HT-29 (cell line): ENCODE measurements at places on chromosomes 11 and 22. TPM values are rescaled to one million over a fixed set of nuclear protein-coding genes. Genes with fewer than 3 reads are reported as not detected.

DNA sequence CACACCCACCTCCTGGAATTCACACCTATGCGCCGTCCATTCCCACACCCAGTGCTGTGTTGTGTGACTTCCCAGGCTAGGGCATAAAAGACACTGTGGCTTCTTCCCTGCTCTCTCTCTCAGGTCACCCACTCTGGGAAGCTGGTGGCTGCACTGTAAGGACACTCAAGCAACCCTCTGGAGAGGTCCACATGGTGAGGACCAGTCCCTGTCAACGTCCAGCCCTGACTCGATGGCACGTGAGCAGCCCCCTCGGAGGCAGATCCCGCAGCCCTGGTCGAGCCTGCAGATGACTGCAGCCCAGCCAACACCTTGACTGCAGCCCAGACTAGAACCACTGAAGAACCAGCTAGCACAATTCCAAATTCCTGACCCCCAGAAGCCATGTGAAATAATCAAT lies 16.2 kb downstream of the CBX7 start:
- no peak for DNase-seq

DNA sequence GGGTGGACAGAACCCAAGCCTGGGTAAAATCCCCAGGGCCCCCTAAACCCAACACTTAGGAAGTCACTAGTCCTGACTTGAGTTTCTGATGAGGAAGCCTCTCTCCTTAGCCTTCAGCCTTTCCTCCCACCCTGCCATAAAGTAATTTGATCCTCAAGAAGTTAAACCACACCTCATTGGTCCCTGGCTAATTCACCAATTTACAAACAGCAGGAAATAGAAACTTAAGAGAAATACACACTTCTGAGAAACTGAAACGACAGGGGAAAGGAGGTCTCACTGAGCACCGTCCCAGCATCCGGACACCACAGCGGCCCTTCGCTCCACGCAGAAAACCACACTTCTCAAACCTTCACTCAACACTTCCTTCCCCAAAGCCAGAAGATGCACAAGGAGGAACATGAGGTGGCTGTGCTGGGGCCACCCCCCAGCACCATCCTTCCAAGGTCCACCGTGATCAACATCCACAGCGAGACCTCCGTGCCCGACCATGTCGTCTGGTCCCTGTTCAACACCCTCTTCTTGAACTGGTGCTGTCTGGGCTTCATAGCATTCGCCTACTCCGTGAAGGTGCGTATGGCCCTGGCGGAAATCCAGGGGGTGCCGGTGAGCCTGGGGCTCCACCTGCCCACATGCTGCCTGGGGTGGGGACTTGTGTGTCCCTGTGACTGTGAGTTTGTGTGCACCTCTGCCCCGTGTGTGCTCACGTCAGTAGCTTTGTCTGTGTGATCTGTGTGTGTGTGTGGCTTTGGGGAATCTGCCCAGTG lies at the start of gene IFITM1:
Gene IFITM1 (plus strand): TSS at position 254 of the 767 bp plus-strand sequence. CDS start 131 bp downstream, at position 385.
- DNase-seq, result no peak

- peak; percentile 71 for DNase-seq
These were observed 5.8 kb downstream of the PLEKHB1 start for GRCh38 chr11:73652046-73652730.

GRCh38 chr11:113213549-113213948 lies 100.8 kb upstream of the TTC12 start:
- DNase-seq, result no peak

- peak; percentile 96 for DNase-seq
These were observed 158.7 kb downstream of the RAB38 start for GRCh38 chr11:88016392-88017170.

DNA sequence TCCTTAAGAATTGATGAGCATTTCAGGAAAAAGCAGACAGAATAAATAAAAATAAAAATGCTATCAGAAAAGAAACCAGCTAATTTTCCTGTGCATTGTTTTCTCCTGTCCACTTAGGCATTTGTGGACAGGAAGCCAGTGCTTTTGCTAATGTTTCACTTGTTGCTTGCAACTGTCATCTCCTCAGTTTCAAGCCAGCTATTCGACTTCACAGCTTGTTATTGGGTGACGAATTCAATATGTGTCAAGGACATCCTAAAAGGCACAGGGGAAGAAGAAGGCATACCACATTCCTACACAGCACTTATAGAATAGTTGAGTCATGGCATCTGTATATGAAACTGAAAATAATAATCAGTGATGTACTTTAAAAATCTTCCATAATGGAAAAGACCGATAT lies 530.6 kb upstream of the KIRREL3 start:
- no peak for DNase-seq

GRCh38 chr11:59025097-59025496 lies 61.0 kb upstream of the GLYATL1B start:
- peak; percentile 20 for DNase-seq

- DNase-seq, result no peak
These were observed 233.4 kb upstream of the DDI1 start for GRCh38 chr11:103803062-103803461.

GRCh38 chr11:45722144-45722543 lies 56.7 kb upstream of the CHST1 start:
- no peak for DNase-seq

- DNase-seq, result no peak
These were observed 65.7 kb downstream of the ETS1 start for GRCh38 chr11:128521682-128522054.

- peak; percentile 57 for DNase-seq
These were observed 4.4 kb downstream of the BCL9L start for GRCh38 chr11:118921121-118921928.

- DNase-seq, result no peak
These were observed 23.8 kb upstream of the HIKESHI start for GRCh38 chr11:86278226-86278625.

- DNase-seq, result no peak
These were observed 9.4 kb upstream of the FADD start for GRCh38 chr11:70193411-70194292.

GRCh38 chr22:17891481-17892167 lies 117.4 kb upstream of the BID start:
- peak; percentile 22 for DNase-seq

- no peak for DNase-seq
These were observed 3.9 kb upstream of the BIRC3 start for GRCh38 chr11:102313238-102313940.

GRCh38 chr22:22773979-22774604 lies 113.5 kb upstream of the IGLL5 start:
- no peak for DNase-seq

GRCh38 chr22:31969789-31970489 lies 25.6 kb downstream of the YWHAH start:
- peak; percentile 81 for DNase-seq

DNA sequence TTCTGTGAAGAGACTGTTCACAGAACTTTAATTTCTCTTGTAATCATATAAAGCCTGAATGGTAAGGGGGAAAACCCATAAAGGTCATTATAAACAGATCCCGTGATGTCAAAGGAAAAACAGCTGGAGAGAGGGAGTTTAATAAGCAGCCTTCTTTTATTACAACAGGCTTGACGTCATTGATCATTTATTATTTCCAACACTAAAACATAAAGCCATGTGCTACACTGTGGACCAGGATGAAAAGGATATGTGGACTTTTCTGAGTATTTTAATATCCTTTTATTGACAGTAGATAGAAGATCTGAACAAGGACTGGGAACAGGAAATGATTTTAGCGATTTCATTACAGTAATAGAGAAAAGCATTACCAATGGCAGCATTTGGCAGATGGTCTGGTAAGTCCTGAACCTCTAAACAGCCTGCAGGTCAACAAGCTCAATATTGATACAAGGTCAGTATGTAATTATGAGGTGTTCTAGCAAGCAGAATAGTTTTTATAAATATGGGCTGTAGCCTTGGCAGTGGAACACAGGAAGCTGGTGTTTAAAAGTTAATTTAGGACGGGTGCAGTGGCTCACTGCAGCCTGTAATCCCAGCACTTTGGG lies 25.1 kb upstream of the TPH1 start:
- DNase-seq, result no peak

GRCh38 chr11:72856065-72856464 lies 41.9 kb downstream of the ATG16L2 start:
- DNase-seq, result no peak

DNA sequence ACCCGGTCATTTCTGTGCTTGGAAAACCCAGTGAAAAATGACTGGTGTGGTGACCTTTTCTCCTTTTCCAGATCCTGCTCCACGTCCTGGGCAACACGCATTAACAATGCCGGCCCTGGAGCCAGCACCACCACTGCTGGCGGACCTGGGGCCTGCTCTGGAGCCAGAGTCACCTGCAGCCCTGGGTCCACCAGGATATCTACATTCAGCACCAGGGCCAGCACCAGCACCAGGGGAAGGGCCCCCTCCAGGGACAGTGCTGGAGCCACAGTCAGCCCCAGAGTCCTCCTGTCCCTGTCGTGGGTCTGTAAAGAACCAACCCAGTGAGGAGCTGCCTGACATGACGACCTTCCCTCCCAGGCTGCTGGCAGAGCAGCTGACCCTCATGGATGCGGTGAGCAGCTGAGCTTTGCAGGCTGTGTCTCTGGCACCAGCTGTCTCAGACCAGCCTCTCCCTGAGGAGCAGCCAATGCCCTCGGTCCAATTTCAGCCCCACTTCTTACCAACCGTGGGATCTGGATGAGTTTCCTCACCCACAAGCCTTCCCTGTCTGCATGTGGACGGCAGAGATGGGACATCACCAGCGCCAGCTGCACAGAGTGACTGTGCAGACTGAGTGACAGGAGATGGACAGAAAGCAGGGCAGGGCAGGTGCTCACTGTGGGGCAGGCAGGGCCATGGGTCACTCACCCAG lies 1.9 kb downstream of the RGL4 start:
- no peak for DNase-seq

DNA sequence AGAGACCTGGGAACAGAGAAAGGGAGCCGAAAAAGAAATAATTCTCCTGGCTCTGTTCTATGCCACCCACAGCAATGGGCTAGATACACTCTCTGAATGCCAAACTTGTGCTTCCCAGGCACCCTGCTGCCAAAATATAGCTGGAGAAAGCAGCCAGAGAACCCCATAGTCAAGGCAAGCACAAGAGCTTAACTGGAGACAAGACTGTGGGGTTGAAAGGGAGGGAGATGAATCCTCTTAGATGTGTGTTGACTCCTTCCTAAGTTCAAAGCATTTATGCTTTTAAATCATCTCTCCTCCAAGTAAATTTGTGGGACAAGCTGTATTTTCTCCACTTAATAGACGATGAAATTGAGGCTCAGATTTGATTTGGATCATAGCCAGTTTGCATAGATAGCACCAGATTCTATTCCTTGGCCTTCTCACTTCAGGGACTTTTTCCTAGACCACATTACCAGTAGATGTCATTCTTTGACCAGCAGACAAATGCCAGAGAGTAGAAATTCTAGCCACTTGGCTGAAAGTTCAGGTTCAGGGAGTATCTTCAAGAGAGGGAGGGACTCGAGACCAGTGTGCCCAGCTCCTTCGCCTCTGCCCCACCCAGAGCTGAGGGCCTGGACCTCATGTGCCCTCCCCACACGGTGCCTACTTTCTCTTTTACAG lies 16.5 kb upstream of the ETS1 start:
- DNase-seq, result no peak

DNA sequence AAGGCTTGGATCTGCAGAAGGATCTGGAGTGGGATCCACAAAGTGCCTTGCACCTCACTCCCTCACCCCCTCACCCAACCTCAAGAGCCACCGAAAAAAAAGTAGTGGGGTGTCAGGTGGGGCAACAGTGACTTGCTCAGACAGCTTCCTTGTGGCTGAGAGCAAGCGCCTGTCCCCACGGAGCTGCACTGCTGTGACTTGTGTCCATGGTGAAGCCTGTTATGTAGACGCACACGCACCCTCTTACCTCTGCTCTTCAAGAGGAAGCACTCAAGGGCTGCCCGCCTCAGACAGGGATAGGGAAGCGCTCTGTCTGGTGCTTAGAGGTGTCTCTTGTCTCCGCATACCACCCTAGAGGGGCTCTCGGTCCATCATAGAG lies 1.2 kb downstream of the DRD2 start:
- DNase-seq, result no peak

- no peak for DNase-seq
These were observed 115.6 kb downstream of the PTPRJ start for GRCh38 chr11:48095779-48096470.

GRCh38 chr22:23847991-23848864 lies 9.4 kb upstream of the DERL3 start:
- no peak for DNase-seq

GRCh38 chr11:100573911-100574513 lies 113.1 kb upstream of the ARHGAP42 start:
- no peak for DNase-seq

DNA sequence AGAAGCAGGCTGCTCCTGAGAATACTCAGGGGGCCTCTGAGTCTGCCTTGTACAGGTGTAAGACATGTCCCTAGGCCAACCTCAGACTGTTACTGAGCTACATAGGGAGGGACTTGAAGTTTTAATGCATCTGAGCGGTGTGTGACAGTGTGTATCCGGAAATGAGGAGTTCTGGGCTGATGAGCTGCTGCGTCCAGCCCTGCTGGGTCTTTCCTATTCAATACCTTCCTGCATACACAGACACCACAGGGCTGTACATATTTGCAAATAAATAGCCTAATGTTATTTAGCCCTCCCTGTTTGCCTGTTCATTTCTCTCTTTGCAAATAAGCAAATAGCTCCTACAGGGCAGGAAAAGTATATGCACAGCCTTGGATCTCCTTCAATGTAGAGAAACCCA lies 134.7 kb upstream of the KIRREL3 start:
- no peak for DNase-seq

DNA sequence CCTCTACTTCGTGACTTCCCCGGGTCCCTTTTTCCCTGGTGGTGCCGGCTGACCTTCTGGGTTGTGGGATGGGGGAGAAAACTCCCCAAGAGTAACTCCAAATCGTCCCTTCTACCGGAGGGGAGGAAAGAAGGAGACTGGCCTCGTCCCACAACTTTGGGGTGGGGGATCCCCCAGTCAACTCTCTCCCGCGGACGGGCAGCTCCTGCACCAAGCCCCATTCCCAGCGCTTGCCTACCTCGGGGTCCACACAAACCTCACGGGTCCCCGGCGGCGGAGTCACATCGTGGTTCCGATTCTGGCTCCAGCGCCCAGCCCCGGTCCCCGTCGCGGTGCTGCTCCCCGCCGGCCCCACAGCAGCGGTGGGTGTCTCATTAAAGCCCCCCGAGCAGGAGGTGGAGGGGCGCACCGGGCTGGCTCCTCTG lies 317 bp downstream of the BDNF start:
- DNase-seq, result no peak

DNA sequence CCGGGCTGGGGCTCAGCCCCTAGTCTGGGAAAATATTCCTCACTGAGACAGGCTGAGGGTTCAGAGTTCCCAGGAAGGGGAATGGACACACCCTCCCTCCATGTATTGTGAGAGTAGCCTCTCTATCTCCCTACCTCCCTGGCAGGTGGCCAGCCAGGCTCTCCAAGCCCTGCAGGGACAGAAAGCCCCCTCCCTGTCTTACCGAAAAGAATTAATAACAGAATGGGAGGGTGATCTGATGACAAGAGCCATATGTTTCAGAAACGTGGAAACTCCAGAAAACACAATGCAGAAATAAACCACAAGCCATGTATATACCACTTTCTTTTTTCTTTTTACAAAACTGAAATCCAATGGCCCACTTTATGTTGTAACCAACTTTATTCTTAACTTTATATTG lies 140.0 kb downstream of the CHST1 start:
- DNase-seq, result no peak

The RFPL2 gene
- not detected in 2 replicates for total RNA-seq

The FBLN1 gene
- total RNA-seq, result 0.43 and 0.63 TPM in 2 replicates

The RIMBP3B gene
- total RNA-seq, result not detected in 2 replicates

The TTC28 gene
- under 0.01 TPM in 1 of 2 replicates, not detected in the other for total RNA-seq

The TENM4 gene
- not detected in 2 replicates for total RNA-seq

The CBY1 gene
- total RNA-seq, result 7.3 and 10.5 TPM in 2 replicates

The NEU3 gene
- 33.9 and 43.5 TPM in 2 replicates for total RNA-seq

The POLR2L gene
- total RNA-seq, result 1,254 and 1,310 TPM in 2 replicates

The TMPRSS6 gene
- total RNA-seq, result not detected in 2 replicates

The EFCAB6 gene
- total RNA-seq, result 0.08 TPM in 1 of 2 replicates, not detected in the other

The SELENOM gene
- total RNA-seq, result 0.64 and 1.6 TPM in 2 replicates

The B3GAT1 gene
- total RNA-seq, result 0.23 TPM in 1 of 2 replicates, not detected in the other

The NAV2 gene
- 0.05 TPM in 2 replicates for total RNA-seq
